ENCODE measurements at places on chromosomes 3 and 15. TPM values are rescaled to one million over a fixed set of nuclear protein-coding genes. Genes with fewer than 3 reads are reported as not detected.

RTP1 gene
- total RNA-seq, result not detected

TFRC gene
- total RNA-seq, result 149 TPM

ZNF639 gene
- 36.4 TPM for total RNA-seq

IQCH gene
- 8.7 TPM for total RNA-seq

RTP3 gene
- total RNA-seq, result not detected

LRTM1 gene
- total RNA-seq, result not detected

C3orf49 gene
- not detected for total RNA-seq

NANOGP8 gene
- total RNA-seq, result 0.15 TPM

SEMA3B gene
- total RNA-seq, result 26.0 TPM

PTX3 gene
- total RNA-seq, result 266 TPM

VPS39 gene
- 77.6 TPM for total RNA-seq

CCNB2 gene
- total RNA-seq, result 5.1 TPM

ITIH1 gene
- total RNA-seq, result not detected

PLSCR5 gene
- not detected for total RNA-seq

DUOXA1 gene
- 0.17 TPM for total RNA-seq

TPRG1 gene
- 0.17 TPM for total RNA-seq

LPP gene
- total RNA-seq, result 61.9 TPM

GPR62 gene
- total RNA-seq, result under 0.01 TPM

CSNK1G1 gene
- total RNA-seq, result 21.0 TPM

PDE8A gene
- total RNA-seq, result 25.0 TPM

All from smooth muscle cell of trachea (primary cell).